ENCODE measurements at places on chromosomes 13 and 19.

- peak; percentile 13 for DNase-seq
Observed at GRCh38 chr19:41415154-41415571, 12.0 kb downstream of the B3GNT8 start.

DNA sequence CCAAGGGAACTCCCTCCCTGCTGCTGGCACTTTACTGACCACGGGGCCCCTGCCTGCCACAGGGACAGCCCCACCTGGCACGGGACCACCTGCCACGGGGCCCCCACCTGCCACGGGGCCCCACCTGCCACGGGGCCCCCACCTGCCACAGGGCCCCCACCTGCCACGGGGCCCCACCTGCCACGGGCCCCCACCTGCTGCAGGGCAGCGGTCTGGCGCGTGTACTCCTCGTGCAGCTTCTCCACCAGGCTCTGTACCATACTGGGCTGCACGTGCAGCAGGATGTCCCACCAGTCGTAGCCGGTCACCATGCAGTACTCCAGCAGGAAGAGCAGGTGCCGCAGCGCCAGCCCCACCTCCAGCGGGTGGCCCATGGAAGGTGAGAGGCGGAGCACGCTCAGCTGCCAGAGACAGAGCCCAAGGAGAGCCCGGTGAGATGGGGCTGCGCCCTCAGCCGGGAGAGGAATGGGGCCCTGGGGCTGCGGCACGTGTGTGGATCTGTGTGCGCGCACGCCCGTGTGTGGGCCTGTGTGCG, 16.1 kb downstream of the MED16 start:
- DNase-seq: no peak

DNA sequence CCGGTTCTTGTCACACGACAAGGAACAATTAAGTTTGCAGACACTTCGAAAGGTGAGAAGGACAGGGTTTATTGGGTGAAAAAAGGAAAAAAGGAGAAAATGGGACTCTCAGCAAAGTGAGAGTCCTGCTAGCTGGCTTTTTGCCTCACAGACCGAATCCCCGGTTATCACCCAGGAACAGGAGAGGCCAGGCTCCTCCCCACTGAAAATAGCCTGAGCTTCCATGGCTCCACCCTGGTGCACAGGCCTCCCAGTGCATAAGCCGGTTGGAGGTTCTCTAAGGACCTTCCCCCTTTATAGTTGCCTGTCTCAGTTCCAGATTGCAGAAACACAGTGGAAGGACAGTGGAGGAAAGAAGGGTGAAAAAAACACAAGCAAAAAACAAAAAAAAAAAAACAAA, 571.7 kb downstream of the KCTD12 start:
- no peak for DNase-seq

GRCh38 chr13:51246025-51246417, 23.8 kb downstream of the FAM124A start:
- DNase-seq: no peak

DNA sequence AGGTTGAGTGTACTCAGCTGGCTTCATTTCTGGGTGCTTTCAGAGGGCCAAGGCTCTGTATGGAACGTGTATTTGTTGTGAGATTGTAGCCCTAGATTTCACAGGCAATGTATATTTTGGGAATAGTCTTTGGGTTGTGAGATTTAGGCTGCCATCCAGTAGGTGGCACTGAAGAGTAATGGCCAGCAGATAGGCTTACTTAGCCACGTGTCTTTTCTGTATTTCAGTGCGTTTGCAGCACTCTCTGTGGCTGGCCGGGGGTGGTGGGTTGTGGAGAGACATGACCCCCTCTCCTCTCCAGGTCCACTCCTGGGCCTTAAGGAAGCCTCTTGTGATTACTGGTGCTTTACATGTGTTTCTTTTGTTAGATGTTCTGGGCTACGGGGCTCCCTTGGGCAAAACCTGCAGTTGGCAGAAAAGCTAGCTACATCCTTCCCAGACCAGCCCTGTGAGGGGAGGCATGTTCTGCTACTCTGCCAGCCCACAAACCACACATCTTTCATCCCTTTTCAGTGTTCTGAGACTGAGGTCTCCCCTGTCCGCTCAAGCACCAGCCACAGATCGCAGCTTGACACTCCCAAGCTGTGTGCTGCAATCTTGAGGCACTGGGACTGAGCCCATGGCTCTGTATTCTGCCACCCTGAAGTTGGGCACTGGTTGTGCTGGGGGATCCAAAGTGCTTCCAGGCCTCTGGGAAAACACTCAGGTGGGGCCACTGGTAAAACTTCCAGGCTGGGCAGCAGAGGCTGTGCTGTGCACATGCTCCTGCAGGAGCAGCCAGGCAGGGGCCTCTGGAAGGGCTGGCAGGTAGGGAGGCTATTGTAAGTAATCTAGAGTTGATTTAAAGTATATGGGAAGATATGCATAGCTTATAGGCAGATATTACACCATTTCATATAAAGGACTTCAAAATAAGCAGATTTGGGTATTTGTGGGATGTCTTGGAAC, 1096.8 kb upstream of the PCDH20 start:
- DNase-seq: peak; percentile 0

GRCh38 chr13:34942732-34943435, 814 bp downstream of the NBEA start:
- peak; percentile 9 for DNase-seq

DNA sequence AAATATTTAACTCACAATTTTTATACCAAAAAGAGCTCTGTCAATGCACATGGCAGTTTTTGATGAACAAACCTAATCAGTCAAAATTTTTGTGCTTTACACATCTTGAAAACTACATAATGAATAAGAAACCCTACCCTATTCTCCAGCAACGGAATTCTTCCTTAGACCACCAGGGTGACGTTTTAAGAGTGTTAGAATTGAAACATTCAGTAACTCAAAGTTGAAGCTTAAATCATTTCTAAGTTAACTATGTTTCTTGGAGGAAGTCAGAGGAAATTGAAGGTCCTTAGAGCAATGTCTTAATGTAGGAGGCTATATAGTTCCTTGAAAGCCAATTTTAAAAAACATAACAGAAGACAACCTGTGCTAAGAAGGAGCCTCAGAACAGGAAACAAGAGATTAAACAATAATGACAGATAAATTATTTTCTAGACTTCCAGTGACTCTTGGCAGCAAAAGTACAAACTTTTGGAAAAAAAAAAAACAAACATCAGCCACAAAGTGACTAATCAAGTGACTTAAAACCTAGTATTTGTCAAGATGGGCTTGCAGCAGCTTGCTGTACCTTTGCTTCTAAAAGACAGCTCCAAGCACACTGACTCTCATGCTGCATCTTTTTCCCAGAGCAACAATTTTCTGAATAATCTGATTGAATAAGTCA, 6.2 kb downstream of the SPRY2 start:
- no peak for DNase-seq

DNA sequence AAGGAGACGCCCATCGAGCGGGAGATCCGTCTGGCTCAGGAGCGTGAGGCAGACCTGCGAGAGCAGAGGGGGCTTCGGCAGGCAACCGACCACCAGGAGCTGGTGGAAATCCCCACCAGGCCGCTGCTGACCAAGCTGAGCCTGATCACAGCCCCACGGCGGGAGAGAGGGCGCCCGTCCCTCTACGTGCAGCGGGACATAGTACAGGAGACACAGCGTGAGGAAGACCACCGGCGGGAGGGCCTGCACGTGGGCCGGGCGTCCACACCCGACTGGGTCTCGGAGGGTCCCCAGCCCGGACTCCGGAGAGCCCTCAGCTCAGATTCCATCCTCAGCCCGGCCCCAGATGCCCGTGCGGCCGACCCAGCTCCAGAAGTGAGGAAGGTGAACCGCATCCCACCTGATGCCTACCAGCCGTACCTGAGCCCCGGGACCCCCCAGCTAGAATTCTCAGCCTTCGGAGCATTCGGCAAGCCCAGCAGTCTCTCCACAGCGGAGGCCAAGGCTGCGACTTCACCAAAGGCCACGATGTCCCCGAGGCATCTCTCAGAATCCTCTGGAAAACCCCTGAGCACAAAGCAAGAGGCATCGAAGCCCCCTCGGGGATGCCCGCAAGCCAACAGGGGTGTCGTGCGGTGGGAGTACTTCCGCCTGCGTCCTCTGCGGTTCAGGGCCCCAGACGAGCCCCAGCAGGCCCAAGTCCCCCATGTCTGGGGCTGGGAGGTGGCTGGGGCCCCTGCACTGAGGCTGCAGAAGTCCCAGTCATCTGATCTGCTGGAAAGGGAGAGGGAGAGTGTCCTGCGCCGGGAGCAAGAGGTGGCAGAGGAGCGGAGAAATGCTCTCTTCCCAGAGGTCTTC, 7.1 kb downstream of the MISP start:
- no peak for DNase-seq

DNA sequence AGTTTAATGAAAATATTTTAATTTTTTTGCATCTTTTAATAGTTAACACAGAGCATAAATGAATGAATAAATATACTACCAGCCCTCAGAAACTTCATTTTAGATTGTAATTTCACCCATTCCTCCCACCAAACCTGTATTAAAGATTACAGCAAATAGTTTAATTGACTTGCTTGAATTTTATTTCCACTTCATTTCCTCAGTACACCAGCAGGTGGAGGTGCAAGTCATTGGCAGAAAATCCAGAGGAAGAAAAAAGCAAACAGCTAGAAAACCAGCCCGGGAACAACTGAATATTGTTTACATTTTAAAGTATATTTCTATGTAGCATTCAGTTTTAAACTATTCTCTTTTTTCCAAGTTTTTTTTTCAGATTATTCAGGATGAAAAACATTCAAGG, 177.8 kb downstream of the OLFM4 start:
- DNase-seq: peak; percentile 14

DNA sequence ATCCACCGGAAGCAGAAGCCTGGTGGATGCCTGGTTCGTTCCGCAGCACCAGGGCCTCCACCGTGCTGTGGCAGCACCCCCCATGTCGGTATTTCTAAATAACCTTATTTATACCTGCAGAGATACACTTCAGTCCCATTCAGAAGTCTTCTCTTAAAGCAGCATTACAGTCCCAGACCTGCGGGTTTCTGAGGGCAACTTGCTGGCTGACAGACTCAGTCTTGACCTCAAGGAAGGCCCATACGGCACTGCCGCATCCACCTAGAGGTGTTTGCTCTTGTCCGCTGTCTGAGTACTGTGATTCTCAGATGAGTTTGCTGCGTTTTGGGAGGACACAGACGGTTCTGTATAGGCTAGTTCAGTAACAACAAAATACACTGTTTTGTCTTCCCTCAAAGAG, 16.9 kb upstream of the TEX29 start:
- no peak for DNase-seq

DNA sequence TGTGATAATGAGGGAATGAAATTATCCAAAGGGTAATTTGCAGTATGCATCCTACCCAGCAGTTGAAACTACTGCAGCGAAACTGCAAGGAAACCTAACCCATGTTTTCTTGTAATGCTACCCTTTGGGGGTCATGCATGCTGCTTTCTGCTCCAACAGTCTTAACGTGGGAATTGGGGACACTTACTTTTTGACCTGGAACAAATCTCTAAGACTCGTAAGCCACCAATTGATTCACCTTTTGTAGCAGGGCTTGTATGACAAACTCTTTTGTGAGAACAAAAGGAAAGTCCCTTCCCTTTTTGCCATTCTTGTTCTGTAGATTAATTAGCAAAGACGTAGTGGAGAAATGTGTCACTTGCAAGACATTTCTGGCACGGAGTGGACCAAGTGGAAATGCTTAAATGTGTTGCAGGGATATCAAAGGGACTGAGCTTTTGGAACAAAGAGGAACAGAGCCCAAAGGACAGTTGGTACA, 27.4 kb downstream of the LRCH1 start:
- no peak for DNase-seq

- peak; percentile 6 for DNase-seq
Observed at GRCh38 chr19:29489172-29489951, 36.4 kb upstream of the VSTM2B start.

DNA sequence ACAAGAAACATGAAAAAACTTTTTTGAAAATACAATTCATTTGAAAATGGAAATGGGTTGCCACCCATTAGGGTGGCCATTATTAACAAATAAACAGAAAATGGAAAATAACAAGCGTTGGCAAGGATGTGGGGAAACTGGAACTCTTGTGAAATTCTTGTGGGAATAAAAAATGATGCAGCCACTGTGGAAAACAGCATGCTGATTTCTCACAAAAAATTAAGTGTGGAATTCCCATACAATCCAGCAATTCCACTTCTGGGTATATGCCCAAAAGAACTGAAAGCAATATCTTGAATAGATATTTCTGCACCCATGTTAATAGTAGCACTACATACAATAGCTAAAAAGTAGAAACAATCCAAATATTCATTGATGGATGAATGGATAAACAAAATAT, 165.2 kb downstream of the DCLK1 start:
- DNase-seq: no peak

DNA sequence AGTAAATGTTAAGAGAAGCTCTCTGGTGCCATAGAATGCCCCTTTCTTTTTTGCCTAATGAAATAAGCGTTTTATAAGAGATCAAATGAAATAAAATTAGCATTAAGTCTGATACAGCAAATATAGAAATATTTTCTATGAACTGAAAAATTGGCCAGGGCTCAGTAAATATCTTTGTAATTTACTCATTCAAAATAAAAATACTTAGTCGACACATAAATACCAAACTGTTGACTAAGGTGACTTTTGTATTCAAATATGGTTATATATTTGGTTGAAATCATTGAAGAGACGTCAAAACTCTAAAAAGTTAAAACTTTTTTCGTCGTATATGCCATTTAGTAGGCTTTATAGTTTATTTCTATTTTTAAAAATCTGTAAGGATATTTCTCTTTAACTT, 25.6 kb downstream of the IPO5 start:
- no peak for DNase-seq

GRCh38 chr13:85278851-85279250, 520.4 kb downstream of the SLITRK6 start:
- no peak for DNase-seq

- no peak for DNase-seq
Observed at GRCh38 chr19:12035220-12036172, at the start of gene ZNF433. Gene ZNF433 (minus strand): TSS chr19:12035679. CDS start chr19:12035539, 140 bp downstream.

DNA sequence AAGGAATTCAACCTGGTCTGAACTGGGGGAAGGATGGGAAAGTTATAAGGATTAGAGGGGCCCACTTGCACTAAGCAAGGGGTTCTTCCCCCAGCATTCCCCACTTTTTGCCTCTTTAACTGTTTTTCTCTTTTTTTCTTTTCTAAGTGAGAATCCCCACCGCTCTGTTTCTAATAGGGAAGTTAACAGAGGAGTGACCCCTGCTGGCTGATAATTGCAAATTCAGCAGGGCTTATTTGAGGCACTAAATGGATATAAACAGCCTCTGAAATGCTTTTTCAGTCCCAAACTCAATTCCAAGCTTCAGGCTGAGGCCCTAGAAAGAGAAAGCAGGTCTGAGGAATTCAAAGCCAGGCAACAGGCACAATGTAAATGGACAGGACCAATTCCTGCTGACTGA, 38.2 kb upstream of the CEACAM21 start:
- DNase-seq: peak; percentile 7

DNA sequence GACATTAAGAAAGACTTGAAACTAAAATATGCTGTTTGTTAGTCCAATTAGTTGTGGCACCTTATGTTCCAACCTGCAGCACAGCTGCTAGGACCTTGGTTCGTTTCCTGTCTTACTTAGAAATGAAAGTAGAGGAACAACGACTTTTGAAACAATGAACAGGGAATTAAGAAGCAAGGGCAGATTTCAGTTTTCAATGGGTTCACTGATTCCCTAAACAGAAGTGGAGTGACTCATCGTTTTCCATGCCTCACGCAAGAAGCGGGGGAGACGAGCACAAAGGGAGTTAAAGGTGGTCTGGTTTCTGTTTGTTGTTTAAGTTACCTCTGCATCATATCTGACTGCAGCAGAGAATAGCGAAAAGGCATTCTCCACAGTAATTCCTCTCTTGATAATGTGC, 44.8 kb downstream of the PHF11 start:
- DNase-seq: no peak

- no peak for DNase-seq
Observed at GRCh38 chr19:11984986-11985385, 20.1 kb downstream of the ZNF763 start.

GRCh38 chr13:66367356-66367755, 862.8 kb downstream of the PCDH9 start:
- no peak for DNase-seq

- DNase-seq: no peak
Observed at GRCh38 chr13:51894239-51894638, 32.5 kb downstream of the CCDC70 start.

Measured in NCI-H1694 treated with DMSO at 0.1 percent for 48 hours (cell line).